ENCODE measurements at places on chromosomes 11 and 22. TPM values are rescaled to one million over a fixed set of nuclear protein-coding genes. Genes with fewer than 3 reads are reported as not detected.

GRCh38 chr11:129012880-129013279, 70.2 kb upstream of the TP53AIP1 start:
- no peak for DNase-seq

FANCF gene
- total RNA-seq = 6.1 TPM

- no peak for DNase-seq
Observed at GRCh38 chr22:42939451-42939881, 75.5 kb downstream of the PACSIN2 start.

ADAMTS8 gene
- 3.9 TPM for total RNA-seq

- DNase-seq = peak; percentile 43
Observed at GRCh38 chr22:29157759-29158535, 47.7 kb upstream of the EMID1 start.

GRCh38 chr11:26862801-26863200, 131.1 kb upstream of the FIBIN start:
- no peak for DNase-seq

COMT gene
- 97.1 TPM for total RNA-seq

GRCh38 chr22:49499433-49500075, 328.1 kb downstream of the BRD1 start:
- no peak for DNase-seq

FAM180B gene
- total RNA-seq = not detected

DNA sequence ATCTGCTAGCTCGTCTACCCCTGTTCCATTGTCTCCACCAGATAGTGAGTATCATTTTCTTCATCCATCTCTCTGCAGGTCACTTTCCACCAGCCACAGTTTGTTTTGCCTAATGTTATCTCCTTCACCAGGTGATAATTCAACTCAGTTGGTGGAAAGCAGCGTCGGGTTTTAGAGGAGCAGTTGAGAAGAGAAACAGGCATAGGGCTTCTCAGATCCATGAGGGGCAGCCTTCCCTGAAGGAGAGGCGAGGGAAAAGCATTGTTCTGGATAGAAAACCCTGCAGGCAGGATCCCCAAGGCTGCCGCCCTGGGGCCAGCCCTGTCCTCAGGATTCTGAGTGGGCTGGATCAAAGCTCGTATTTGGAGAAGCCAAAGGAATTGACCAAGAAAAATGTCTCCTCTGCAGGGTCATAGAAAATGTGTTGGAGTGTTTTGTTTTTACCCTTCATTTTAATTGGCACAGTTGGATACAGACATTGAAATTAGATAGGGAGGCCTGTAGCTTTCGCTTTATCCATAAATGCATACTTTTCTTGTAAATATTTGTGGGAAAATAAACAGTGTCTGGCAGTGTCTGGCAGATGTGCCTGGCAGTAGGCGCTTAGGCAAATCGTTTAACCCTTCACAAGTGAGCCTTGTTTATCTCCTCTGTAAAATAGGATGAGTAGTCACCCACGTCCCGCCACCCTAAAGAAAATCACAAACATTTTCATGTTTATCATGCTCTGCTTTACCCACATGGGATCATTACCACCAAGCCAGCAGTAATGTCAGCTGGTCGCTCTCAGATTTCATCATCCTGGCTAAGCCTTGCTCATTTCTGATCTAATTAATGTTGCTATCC, 73.4 kb upstream of the TTC12 start:
- DNase-seq = no peak

DNA sequence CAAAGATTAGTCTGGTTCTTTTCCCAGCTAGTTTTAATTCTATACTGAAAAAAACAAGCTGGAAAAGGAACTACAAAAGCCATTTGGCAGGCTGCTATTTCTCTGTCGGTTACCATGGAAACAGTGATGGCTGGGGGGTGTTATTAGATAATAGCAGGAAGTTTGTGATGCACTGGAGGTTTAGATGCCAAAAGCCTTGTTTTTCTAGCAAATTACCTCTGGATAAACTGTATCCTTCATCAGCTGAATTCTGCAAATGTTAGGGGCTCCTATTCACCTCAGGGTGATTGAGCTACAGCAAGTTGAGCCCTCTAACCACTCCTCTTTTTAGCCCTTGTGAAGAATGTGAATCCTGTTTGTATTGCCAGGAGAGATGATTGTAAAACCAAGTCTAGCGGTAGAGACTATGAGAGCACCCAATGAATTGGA, 25.2 kb downstream of the ALKBH3 start:
- DNase-seq = no peak

GRCh38 chr11:61526229-61526628, 17.7 kb downstream of the LRRC10B start:
- no peak for DNase-seq

GRCh38 chr11:89182773-89183518, 5.3 kb downstream of the TYR start:
- DNase-seq = no peak

All from cardiac septum (tissue), 1 donor.